ENCODE measurements at places on chromosomes 1 and 21.
A peak's percentile ranks its signal among the peaks of the same experiment; 100 is the strongest.

DNA sequence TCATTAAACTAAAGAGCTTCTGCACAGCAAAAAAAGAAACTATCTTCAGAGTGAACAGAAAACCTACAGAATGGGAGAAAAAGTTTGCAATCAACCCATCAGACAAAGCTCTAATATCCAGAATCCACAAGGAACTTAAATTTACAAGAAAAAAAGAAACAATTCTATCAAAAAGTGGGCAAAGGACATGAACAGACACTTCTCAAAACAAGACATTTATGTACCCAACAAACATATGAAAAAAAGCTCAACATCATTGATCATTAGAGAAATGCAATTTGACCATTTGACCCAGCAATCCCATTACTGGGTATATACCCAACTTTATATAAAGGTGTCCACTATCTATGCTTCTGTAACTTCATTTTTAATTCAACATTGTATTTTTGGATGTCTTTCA is 31.1 kb upstream of the VN1R5 start:
- no peak for DNase-seq

DNA sequence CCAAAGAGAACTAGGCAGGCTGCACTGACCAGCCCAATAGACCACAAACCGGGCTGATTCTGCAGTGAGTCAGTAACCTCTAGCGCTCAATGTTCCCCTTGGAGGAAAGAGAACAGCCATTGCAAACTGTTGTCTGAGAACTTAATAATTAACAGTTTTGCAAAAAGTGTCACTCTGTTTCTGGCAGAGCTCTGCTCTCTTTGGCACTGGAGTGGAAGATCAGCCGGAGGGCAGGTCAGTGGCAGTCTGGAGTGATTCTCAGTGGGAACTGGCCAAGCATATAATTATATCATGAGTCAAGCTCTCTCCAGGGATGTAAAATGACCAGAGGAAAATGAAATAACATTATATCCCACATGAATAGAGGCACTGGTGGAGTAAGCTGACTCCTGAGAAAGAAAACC is 238.3 kb downstream of the HLX start:
- no peak for DNase-seq

DNA sequence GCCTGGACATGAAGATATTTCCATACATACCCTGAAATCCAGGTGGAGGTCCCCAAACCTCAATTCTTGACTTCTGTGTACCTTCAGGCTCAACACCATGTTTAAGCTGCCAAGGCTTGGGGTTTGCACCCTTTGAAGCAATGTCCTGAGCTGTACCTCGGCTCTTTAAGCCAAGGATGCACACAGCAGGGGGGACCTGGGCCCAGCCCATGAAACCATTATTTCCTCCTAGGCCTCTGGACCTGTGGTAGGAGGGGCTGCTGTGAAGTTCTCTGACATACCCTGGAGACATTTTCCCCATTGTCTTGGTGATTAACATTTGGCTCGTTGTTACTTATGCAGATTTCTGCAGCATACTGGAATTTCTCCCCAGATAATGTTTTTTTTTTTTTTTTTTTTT is 184.3 kb upstream of the RGS18 start:
- no peak for DNase-seq

GRCh38 chr1:3024588-3024987 is 3.3 kb downstream of the ACTRT2 start:
- DNase-seq, result no peak

DNA sequence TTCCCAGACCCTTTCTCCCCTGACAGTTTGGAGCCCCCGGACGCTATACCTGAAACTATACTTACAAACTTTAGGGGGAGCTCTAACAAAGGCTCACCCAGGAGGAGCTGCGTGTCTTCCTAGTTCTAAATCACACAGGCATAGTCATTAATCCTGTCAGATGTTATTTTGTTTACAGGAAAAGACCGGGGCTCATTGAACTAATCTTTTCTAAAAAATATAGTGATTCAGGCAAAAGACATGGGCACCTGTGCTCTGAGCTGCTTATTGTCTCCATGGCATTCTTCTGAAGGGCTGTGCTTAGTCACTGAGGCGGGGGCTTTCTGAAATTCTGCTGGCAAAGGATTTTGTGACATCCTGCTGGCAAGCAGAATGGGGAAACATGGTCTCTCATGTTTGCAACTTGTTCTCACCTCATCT is 1577.0 kb downstream of the NCAM2 start:
- no peak for DNase-seq

GRCh38 chr1:65209005-65209885 is 61.2 kb downstream of the AK4 start:
- no peak for DNase-seq

- DNase-seq, result peak; percentile 60
Measured at GRCh38 chr1:23916209-23917131, 3.3 kb upstream of the CNR2 start.

- DNase-seq, result no peak
Measured at GRCh38 chr1:64537942-64538341, 68.0 kb downstream of the CACHD1 start.

All from activated CD8-positive, alpha-beta memory T cell treated with anti-CD3 and anti-CD28 coated beads, Interleukin-2, amount 50 U/mL, for 4 hours (primary cell).